ENCODE measurements at places on chromosomes 13 and 19. TPM values are rescaled to one million over a fixed set of nuclear protein-coding genes. Genes with fewer than 3 reads are reported as not detected.

DNA sequence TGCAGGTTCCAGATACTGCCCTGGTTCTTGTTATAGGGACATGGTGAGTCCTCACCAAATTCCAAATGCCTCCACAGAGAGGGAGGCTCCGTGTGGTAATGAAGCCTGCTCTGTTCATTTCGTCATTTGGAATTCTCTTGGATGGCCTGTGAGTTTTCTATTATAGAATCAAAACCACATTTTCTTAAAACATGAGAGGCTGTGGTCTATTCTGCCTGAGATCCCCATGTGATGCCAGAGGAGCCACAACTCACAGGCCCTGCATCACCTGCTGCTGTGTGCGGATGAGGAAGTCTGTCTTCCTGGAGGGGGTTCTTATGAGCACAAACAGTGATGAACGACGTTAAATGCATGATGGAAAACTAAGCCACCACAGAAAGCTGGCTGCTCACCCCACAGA lies 264.4 kb downstream of the UQCRFS1 start:
- DNase-seq = no peak

The GRIN2D gene
- 0.30 TPM for total RNA-seq

- DNase-seq = no peak
Observed at GRCh38 chr19:30293051-30293785, 79.0 kb upstream of the ZNF536 start.

DNA sequence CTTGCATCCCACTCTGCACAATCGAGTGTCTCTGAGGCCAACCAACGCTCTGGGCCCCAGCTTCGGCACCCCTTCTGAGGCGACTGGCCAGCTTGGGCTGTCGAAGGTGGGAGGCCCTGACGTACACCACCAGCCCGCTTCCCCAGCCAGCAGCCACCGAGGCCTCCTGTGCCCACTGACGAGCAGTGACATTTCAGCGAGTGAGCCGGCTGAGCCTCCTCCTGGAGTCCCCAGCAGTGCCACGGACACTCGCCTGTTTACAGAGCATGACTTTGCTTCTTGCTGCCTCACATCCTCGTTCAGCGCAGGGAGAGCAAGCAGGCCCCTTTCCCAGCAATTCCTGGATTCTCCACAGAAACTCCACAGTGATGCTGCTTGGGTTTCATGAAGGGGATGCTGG lies 240.2 kb upstream of the MAB21L1 start:
- DNase-seq = no peak

The ZNF93 gene
- 1.3 TPM for total RNA-seq

DNA sequence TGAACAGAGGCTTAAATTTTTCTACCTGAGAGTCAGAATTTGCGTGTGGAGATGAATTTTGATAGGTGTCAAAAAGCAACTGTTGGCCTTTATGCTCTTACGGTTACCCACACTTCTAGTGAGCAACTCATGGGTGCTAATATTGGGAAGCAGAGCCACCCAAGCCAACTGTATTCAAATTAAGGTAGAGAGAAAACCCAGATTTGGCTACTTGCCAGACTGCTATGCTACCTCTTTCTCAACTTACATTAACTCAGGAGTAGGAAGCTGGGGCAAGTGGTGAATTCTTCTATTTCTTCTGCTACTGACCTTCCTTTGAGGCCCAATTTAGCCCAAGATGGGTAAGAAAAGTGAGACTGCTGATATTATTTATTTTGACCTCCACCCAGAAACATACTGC lies 83.9 kb downstream of the OLFM4 start:
- no peak for DNase-seq

The AP1M2 gene
- total RNA-seq = not detected

DNA sequence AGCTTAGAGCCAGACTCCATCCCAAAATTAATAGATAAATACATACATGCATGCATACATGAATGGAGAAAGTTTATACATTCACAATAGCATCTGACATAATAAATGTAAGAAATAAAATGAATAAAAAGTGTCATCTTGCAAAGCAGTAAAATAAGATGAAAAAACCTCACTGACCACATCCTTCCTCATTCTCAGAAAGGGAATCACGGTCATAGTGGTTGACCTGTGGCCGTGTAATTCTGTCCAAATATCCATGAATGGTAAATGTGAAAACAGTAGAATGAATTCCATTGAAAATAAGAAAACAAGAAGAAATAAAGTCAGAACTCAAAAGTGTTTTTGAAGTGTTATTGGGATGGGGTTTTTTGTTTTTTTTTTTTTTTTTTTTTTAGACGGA lies 9.8 kb upstream of the CDC42EP5 start:
- no peak for DNase-seq

DNA sequence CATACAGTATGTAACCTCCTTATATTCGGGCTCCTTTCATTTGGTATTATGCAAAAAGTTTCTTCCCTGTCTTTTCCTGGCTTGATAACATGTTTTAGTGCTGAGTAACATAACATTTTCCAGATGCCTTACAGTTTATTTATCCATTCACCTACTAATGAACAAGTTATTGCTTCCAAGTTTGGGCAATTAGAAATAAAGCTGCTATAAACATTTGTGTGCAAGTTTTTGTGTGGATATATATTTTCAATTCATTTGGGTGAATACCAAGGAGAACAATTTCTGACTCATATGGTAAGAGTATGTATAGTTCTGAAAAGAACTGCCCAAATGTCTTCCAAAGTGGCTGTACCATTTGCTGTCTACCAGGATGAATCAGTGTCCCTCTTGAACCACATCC lies 360.9 kb downstream of the PCDH17 start:
- DNase-seq = no peak

DNA sequence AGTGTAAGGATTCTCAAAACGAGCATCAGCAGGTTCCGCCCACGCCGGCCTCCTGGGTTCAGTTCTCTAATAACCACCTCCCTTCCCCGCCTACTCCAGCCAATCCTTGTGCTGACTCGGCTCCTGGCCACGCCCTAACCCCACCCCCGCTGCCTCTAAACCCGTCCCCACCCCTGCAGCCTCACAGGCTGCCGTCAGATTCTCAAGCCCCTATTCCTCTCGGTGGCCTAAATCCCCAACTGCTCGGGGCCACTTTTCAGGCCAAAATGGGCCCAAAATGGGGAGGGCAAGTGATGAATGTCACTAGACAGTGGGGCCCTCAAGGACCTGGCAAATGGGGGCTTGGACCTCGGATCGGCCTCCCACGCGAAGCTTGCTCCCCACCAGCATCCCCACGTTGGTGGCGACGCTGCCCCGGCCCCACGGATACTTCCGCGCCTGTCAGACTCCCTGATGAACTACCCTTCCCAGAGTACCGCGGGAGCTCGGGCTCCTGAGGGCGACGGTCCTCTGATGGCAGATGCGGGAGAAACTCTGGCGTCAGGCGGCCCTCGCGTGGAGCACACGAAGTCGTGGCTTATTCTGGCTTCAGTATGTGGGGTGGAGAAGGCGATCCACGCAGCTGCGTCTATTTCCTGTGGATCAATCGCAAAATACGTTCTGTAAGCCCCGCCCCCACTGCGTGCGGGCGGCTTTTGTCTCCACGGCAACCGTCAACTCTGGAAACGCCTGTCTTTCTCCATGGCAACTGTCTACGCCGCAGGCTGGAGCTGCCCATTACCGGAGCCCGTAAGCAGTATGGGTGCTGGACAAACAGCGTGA lies 24.8 kb downstream of the ZNF473 start:
- peak; percentile 85 for DNase-seq

DNA sequence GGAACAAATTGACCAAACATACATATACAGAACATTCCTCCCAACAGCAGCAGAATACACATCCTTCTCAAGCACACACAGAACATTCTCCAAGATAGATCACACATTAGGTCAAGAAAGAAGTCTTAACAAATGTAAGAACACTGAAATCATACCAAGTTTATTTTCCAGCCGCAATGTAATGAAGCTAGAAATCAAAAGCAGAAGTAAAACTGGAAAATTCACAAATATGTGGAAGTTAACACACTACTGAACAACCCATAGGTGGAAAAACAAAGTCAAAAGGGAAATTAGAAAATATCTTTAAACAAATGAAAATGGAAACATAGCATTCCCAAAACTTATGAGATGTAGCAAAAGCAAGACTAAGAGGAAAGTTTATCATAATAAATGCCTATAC lies 692.6 kb downstream of the DIAPH3 start:
- DNase-seq = no peak

- no peak for DNase-seq
Observed at GRCh38 chr13:110130431-110130830, 176.5 kb downstream of the COL4A1 start.

DNA sequence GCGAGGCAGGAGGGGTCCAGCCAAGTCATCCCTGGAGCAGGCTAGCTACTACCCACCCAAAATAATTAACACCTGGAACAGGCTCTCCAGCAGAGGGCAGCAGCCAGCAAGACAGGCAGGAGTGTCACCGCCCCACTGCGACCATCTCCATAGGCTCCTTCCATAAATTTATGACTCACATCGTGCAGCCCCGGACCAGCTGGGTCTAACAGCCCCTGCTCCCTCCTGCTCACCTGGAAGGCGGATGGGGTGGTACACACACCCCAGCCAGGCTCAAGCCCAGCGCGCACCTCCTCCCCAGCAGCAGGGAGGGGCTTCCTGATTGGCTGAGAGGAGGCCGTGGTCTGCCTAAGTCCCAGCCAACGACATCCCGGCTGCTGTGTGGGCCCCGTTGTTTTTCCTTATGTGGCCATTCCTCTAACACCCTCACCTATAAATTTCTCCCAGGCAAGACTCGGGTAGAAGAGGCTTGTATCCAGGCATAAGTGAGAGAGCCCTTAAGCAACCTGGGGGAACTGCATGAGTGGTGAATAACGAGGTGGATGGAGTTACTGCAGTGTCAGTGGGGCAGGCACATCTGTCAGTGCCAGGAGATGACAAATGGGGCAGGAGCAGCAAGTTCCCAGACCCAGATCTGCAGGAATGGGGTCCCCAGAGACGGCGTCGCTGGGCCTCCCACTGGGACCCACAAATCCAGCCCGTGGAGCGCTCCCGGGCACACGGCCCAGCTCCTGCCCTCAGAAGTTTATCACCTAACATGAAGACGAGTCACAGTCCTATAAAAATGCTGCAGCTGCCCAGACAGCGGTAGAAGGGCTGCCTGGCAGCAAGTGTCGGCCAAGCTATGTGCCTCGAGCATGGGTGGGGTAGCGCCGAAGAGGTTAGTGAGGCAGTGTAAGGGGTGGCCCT lies 43.1 kb downstream of the CEBPG start:
- DNase-seq = peak; percentile 44

DNA sequence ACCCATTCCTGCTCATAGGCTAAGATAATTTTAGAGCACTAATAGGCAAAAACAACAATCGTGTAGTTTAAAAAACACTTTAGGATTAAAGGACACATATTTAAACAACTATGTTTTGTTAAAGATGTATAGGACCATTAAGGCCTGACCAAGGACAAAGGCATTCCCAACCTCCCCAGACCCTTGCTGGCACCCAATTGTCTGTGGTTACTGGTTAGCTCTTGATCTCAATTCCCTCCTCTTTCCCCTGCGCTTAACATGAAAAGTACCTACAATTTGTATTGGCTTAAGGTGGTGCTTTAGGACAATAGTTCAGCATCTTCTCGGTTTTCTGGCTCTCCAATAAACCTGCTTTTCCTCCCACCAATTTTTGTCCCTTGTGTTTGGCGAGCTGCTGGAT lies 51.0 kb downstream of the TEX26 start:
- no peak for DNase-seq

DNA sequence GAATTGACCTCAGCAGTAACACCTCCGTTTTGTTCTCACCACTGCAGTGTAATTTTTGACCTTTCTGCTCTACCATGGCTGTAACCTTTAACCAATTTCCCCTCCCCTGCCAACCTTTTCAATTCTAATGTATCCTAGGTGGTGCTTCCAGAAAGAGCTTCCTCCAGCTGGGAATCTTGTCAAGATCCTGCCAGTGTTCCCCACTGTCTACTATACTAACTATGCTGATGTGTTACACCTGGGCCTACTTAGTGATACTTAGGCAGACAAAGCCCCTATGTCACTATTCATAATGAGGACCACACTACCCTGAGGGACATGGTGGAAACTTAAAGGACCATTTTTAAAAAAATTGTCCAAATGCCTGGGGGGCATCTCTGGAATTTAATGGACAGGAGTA lies 41.0 kb downstream of the MBNL2 start:
- no peak for DNase-seq

The SIGLEC12 gene
- total RNA-seq = 0.11 TPM

GRCh38 chr13:29284726-29285125 lies 310.8 kb downstream of the SLC7A1 start:
- no peak for DNase-seq

The ODAD3 gene
- 0.77 TPM for total RNA-seq

DNA sequence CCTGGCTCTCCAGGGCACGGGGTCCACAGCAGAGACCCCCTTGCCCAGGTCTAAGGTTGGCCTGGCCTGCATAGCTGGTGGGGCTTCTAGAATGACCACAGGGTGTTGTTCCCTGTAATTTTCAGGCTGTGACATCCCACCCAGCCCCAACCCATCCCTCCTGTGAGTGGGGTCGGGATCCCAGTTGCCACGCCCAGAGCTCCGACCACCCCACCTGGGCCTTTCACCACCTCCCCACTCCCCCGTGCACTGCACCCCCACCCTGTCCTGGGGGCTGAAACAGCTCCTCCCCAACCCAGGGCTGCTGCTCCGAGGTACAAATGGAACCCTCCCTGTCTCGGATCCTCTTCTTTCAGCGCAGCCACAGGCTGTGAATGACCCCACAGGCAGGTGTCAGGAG lies 8.4 kb upstream of the SLC7A10 start:
- DNase-seq = no peak

The S1PR2 gene
- total RNA-seq = 3.5 TPM

The TRPC4 gene
- 0.19 TPM for total RNA-seq

- DNase-seq = no peak
Observed at GRCh38 chr19:39217094-39217493, 13.0 kb upstream of the SYCN start.

The MED26 gene
- 4.0 TPM for total RNA-seq

GRCh38 chr13:109093998-109094397 lies 464.6 kb downstream of the MYO16 start:
- DNase-seq = no peak

The FBN3 gene
- total RNA-seq = not detected

The SLAIN1 gene
- 8.0 TPM for total RNA-seq

The CLEC17A gene
- not detected for total RNA-seq

- DNase-seq = no peak
Observed at GRCh38 chr13:51997641-51998330, 13.5 kb downstream of the ATP7B start.

The ZNF823 gene
- 3.3 TPM for total RNA-seq

DNA sequence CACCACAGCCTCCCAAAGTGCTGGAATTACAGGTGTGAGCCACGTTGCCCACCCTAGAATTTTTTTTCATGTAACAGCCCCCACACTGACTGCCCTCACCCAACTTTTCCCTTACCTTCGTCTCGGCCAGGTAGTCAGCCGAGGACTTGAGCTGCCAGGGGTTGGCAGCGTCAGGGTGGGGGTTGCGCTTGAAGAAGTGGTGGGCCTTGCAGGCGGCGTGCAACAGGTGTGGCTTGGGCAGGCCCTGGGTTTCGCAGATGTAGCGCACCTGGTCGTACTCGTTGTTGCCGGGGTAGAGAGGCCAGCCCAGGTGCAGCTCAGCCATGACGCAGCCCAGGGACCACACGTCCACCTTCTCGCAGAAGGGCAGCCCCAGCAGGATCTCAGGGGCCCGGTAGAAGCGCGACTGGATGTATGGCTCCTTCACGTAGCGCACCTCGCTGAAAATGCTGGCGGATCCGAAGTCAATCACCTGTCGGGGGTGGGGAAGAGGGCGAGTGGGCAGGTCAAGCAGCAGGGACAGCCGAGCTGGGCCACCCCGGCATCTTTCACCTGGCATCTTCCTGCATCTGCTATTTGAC lies 6.2 kb downstream of the HIPK4 start:
- DNase-seq = no peak
